Stimulated activated CD8-positive, alpha-beta memory T cell treated with anti-CD3 and anti-CD28 coated beads, Interleukin-4, amount 100 ng/mL, for 24 hours (primary cell): ENCODE measurements at places on chromosomes 4 and X.

- no peak for DNase-seq
Observed at GRCh38 chr4:36737691-36738090, 456.3 kb downstream of the DTHD1 start.

- no peak for DNase-seq
Observed at GRCh38 chrX:129997086-129997485, 14.7 kb downstream of the BCORL1 start.

DNA sequence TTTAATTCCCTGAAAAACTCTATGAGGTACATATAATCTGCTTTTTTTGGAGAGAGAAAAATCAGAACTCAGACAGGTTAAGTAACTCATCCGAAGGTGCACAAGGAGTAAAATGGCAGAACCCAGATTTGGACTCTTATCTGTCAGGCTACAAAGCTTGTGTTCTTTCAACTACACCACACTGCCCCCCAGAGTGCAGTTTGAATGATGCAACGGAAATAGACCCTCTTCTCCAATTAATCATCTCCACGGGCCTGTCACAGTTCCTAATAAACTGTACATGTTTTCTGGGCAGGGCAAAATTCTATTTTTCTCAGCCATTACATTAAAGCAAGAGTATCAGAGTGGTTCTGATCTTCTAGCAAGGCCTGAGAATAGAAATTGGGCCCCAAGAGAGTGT lies 35.3 kb upstream of the DCX start:
- DNase-seq, result no peak

- DNase-seq, result no peak
Observed at GRCh38 chr4:17018013-17018412, 119.6 kb upstream of the LDB2 start.

DNA sequence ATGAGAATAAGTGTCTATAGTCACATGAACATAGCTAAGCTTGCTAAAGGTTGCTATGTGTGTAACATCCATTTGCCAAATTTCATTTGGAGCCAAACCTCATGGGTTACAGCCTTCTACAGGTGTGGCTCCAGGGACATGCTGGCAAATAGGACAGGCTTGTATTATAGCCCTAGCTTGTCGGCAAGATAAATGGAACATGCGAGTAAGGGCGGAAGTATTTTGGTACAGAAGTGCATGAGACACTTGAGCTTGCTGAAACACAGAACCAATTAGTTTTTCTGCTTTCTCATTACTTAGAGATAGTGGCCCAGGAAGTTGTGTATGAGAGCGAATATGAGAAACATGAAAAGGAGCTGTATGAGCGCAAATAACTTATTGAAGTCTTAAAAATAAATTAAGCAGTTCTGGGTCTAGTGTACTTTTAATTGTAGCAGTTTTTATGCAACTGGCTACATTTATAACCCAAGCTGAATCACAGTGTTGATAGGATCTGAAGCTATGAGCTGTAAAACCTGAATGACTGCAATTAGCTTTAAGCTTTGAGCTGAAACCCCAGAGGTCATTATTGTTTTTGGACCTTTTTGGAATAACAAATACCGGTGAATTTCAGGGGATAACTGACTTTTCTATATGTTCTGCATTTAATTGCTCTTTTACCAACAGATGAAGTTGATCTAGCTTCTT lies 64.6 kb downstream of the KDM5C start:
- DNase-seq, result no peak

DNA sequence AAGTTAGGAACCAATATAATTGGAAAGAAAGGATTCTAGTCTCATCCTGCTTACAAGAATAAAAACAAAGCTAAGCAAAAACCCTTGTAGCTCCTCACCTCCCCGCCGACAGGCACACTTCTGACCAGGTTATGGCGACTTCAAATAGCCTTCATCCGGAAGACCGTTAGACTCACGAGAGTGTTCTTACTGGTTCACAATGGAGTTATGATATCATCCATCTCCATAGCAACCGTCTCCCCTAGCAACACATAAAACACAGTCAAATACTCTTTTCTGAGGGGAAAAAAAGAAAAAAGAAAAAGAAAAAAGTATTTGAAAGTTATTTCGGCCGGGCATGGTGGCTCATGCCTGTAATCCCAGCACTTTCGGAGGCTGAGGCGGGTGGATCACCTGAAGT lies at the start of gene IL13RA2:
TSS of gene IL13RA2 (minus strand) at position 162 of the 400 bp plus-strand sequence. CDS start 347 bp downstream, outside the sequence.
- DNase-seq, result no peak

GRCh38 chr4:153119626-153120025 lies 84.6 kb upstream of the TRIM2 start:
- no peak for DNase-seq
